H9 (cell line): ENCODE measurements at places on chromosomes 13 and 19. TPM values are rescaled to one million over a fixed set of nuclear protein-coding genes. Genes with fewer than 3 reads are reported as not detected.

GRCh38 chr19:51799034-51799773 lies 4.2 kb downstream of the FPR3 start:
- H3K27me3 ChIP-seq: no peaks in the 10 kb centered on the region
- no peak overlapping the region for H3K27ac ChIP-seq
- no peak for DNase-seq
- H3K4me1 ChIP-seq: no peaks in the 10 kb centered on the region

GRCh38 chr13:32893176-32893575 lies 123.0 kb upstream of the KL start:
- no peak overlapping the region for H3K4me3 ChIP-seq
- peaks cover under 1% of the 10 kb centered on the region; the same call in 1 of the 2 replicates for H3K36me3 ChIP-seq
- H3K27ac ChIP-seq: no peak overlapping the region
- no peaks in the 10 kb centered on the region for H3K27me3 ChIP-seq
- no peaks in the 10 kb centered on the region for H3K4me1 ChIP-seq
- DNase-seq: no peak

DNA sequence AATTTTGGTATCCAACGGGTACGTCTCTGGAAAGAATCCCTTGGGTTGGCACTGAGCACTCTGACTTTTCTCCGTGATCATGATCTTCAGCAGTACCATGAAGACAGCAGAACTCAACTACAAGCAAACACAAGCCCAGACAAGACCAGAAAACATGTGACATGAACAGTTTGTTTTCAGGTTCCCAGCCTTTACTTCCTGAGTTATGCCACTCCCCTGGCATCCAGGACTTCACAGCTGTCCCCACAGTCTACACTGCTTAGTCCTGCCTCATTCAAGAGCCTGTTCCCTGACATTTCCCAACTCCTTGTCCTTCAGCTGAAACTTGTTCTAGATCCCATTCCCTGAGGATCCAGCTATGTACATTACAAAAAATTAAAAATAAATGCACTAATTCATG lies 4.9 kb upstream of the N4BP2L1 start:
- H3K27ac ChIP-seq: no peak overlapping the region
- H3K36me3 ChIP-seq: no peaks in the 10 kb centered on the region; the same call in 2 of the 3 replicates
- H3K4me1 ChIP-seq: no peaks in the 10 kb centered on the region; the same call in 1 of the 2 replicates
- DNase-seq: no peak

GRCh38 chr13:30429721-30430694 lies 7.7 kb downstream of the UBE2L5 start:
- no peaks in the 10 kb centered on the region for H3K4me1 ChIP-seq
- no peaks in the 10 kb centered on the region for H3K36me3 ChIP-seq
- H3K27ac ChIP-seq: no peak overlapping the region

GRCh38 chr19:19043881-19044280 lies 10.5 kb downstream of the ARMC6 start:
- no peak overlapping the region; the same call in 2 of the 3 replicates for H3K4me3 ChIP-seq
- peaks cover 27% of the 10 kb centered on the region for H3K36me3 ChIP-seq
- DNase-seq: no peak
- no peaks in the 10 kb centered on the region for H3K27me3 ChIP-seq

DNA sequence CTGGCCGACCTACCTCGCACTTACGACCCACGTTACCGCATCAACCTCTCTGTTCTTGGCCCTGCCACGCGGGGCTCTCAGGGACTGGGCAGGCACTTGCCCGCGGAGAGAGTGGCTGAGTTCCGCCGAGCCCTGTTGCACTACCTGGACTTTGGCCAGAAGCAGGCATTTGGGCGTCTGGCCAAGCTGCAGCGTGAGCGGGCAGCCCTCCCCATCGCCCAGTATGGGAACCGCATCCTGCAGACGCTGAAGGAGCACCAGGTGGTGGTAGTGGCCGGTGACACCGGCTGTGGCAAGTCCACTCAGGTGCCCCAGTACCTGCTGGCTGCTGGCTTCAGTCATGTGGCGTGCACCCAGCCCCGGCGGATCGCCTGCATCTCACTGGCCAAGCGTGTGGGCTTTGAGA lies 4.2 kb downstream of the DHX34 start:
- H3K27me3 ChIP-seq: no peaks in the 10 kb centered on the region
- H3K36me3 ChIP-seq: peaks cover 85% of the 10 kb centered on the region
- H3K27ac ChIP-seq: no peak overlapping the region

DNA sequence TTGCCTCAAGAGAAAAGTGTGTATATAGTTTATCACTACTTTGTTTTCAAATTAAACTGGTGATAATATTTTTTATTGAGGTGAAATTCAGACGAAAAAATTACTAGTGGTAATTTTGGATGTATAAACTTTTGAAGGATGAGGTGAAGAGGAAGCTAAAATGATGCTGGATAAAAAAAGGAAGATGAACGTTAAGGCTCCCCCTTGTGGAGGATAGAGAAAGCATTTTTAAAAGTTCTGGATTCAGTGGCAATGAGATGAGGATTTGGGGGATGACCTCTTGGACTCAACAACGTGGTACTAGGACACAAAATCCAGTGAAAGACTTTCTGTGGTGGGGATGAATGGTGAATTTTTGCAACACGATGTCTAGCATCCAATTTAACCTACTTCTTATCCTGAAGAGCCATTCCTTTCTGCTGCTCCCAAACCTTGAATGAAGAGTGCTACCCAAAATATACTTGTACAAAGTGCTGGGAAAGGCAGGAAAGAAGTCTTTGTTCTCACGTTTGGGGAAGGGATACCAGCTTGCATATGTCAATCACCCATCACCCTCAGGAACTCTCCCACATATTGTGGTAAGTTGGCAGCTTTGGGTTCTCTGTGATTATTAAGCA lies 7.3 kb upstream of the SIGLEC5 start:
- no peaks in the 10 kb centered on the region for H3K27me3 ChIP-seq
- no peaks in the 10 kb centered on the region for H3K4me1 ChIP-seq
- no peak overlapping the region for H3K27ac ChIP-seq
- no peak overlapping the region for H3K4me3 ChIP-seq

DNA sequence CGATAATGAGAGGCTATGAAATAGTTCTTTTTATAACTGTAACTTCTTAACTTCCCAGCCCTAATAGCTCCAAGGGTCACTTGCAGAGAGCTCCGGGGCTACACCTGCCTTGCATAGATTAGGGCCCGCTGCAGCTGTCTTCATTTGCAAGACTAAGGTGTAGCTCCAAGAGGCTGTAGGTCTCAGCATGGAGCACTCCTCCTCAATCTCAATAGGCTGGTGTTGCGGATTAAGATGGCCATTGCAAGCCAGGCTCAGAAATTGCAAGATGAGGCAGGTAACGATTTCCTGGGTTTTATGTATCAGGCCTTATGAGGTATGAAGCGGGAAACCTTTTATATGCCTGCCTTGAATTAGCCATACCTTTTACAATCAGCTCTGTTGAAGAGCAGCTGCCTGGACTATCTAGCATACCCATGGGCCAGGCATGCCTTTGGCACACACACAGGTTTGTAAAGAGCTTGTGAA lies 185.7 kb downstream of the TM9SF2 start:
- DNase-seq: peak; percentile 96
- H3K27ac ChIP-seq: peak overlapping the region; percentile 98
- H3K4me1 ChIP-seq: peaks cover 24% of the 10 kb centered on the region
- H3K4me3 ChIP-seq: peak overlapping the region; percentile 52
- H3K36me3 ChIP-seq: no peaks in the 10 kb centered on the region
- no peaks in the 10 kb centered on the region for H3K27me3 ChIP-seq

DNA sequence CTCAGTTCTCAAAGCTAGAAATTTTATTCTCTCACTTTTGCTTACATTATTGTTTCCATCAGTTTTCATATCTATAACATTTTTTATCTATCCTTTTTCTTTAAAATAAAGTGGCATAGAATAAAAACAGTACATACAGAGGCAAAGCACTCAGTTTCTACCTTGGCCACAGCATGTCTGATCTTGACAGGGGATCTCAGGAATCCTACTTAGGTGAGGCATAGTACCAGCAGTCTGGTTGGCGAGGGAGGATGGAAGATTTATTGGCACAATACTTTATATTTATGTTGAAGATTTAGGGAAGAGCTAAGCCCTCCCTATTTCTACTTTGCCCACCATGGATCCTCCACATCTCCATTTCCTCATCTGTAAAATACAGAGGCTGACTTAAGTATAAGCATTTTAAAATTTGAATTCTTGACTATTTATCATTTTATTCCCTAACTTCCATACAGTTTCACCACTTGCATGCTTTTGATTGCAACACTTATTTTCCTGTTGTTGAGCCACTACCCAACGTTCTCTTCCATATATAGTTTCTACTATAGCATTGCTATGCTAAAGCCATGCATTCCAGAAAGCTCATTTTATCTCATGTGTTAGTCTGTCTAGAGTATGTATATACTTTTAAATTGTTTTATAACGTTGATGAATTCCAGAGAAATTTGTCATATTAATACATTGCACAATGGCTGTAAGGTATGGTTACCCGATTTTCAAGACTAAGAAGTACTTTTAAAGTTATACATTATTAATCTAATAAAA lies 506.7 kb downstream of the KCTD12 start:
- no peak overlapping the region for H3K27ac ChIP-seq
- no peaks in the 10 kb centered on the region for H3K27me3 ChIP-seq
- DNase-seq: no peak

DNA sequence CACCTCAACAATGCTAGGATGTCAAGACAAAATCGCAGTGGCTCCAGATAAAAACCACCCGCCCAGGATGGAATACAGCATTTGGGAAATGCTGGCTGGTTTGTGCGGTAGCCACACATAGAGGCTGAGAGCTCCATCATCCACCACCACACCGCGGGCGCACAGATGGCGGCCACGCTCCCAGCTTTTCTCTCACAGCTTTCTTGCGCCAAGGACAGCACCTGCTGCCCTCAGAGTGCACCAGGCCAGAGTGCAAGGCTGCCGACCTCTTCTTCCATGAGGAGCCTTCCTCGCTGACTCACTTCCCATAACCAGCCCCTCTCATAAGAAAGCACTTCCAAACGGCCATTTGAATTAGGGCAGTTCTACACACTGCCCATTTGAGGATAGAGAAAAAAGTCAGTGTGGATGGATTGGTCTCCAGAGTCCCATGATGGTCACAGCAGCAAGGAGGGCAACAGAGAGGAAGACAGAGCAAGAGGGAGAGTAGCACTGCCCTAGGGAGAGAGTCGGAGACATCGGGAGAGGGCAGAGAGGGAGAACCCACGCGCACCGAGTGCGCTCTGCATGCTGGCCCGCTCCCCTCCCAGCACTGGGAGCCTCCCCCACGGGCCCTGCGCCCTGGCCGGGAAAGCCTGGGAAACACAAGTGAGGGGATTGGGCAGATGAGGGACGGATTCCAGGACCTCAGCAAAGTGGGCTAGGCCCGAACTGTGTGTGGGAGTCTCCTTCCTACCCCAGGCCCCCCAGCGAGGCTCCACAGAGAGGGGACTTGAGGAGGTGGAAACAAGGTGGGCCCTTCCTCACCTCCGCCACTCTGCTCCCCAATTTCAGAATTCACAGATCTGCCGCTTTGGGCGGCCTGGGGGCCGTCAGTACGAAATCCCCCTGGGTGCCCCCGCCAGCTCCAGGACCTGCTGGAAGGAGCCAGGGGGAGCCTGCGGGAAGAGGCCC lies 156.9 kb downstream of the USP12 start:
- no peaks in the 10 kb centered on the region for H3K27me3 ChIP-seq
- peak; percentile 26 for DNase-seq
- no peaks in the 10 kb centered on the region for H3K36me3 ChIP-seq

DNA sequence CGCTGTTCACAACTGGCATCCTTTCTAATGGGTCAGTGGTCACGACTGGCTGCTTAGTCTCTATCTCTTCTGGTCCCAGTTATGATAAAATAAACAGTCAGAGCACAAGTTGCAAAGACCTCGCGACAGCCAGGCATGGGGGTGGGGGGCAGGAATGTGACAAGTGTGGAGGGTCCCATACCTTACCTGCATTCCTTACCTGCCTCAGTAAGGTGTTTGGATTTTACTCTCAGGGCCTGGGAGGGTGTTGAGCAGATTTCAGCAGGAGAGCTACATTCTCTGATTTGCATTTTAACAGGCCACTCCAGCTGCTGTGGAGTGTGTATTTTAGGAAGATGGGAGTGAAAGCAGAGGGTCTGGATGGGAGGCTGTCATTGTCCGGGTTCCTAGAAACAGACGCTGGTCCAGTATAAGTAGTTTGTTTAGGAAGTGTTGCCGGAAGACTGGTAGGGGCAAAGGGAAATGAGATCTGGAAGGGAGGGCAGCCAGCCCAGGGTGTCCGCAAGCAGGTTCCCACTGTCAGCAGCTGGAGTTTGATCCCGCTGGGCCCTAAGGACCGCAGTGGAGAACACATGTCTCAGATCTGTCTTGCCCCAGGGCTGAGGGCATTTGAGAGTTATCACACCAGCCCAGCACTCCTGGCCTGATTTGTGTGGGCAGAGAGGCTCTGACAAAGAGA lies 920.0 kb downstream of the UQCRFS1 start:
- H3K4me3 ChIP-seq: peak overlapping the region; percentile 39; the same call in 1 of the 3 replicates
- DNase-seq: peak; percentile 52
- H3K27ac ChIP-seq: no peak overlapping the region
- peaks cover 17% of the 10 kb centered on the region for H3K4me1 ChIP-seq
- no peaks in the 10 kb centered on the region for H3K27me3 ChIP-seq
- H3K36me3 ChIP-seq: no peaks in the 10 kb centered on the region

- peaks cover 2% of the 10 kb centered on the region; the same call in 1 of the 2 replicates for H3K27me3 ChIP-seq
- no peak overlapping the region for H3K27ac ChIP-seq
- peaks cover 4% of the 10 kb centered on the region; the same call in 1 of the 2 replicates for H3K36me3 ChIP-seq
Measured at GRCh38 chr19:19539698-19540063, 1.6 kb downstream of the CILP2 start.

DNA sequence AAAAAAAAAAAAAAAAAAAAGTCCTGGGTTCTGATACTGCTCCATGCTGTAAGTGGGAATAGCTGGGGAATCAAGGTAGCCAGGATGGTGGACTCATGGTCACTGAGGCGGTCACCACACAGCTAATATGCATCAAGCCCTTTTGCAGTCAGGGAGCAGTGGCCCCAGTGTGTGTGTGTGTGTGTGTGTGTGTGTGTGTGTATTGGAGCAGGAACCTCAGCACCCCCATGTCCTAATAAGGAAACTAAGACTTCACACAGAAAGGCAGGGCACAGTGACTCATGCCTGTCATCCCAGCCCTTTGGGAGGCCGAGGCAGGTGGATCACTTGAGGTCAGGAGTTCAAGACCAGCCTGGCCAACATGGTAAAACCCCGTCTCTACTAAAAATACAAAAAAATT lies 12.0 kb downstream of the B3GNT3 start:
- H3K4me1 ChIP-seq: no peaks in the 10 kb centered on the region
- H3K27me3 ChIP-seq: no peaks in the 10 kb centered on the region
- no peak for DNase-seq
- no peak overlapping the region for H3K4me3 ChIP-seq
- H3K36me3 ChIP-seq: no peaks in the 10 kb centered on the region

- DNase-seq: peak; percentile 72
- H3K27me3 ChIP-seq: no peaks in the 10 kb centered on the region; the same call in 1 of the 2 replicates
- no peaks in the 10 kb centered on the region for H3K4me1 ChIP-seq
- peaks cover 10% of the 10 kb centered on the region for H3K36me3 ChIP-seq
Measured at GRCh38 chr13:110306960-110307766, at the start of the genes COL4A1 and COL4A2. Gene COL4A1 (minus strand): TSS chr13:110307157. CDS start chr13:110307027, 130 bp downstream. Gene COL4A2 (plus strand): TSS chr13:110307284. CDS start chr13:110307904, 620 bp downstream.

The SRRM5 gene
- 0.44 and 0.70 TPM in 2 replicates for total RNA-seq

The AMER2 gene
- 0.02 and 0.04 TPM in 2 replicates for total RNA-seq

The ALOX5AP gene
- total RNA-seq: not detected in 2 replicates

The ZBTB32 gene
- total RNA-seq: 0.13 TPM in 1 of 2 replicates, not detected in the other
